Activated CD4-positive, alpha-beta T cell treated with anti-CD3 and anti-CD28 coated beads, Interleukin-2, Interleukin-6, amounts not matched to agents 100 ng/mL and 50 ng/mL, durations not matched to agents 16 hours and 8 hours (primary cell): ENCODE measurements at places on chromosomes 3 and 15.

DNA sequence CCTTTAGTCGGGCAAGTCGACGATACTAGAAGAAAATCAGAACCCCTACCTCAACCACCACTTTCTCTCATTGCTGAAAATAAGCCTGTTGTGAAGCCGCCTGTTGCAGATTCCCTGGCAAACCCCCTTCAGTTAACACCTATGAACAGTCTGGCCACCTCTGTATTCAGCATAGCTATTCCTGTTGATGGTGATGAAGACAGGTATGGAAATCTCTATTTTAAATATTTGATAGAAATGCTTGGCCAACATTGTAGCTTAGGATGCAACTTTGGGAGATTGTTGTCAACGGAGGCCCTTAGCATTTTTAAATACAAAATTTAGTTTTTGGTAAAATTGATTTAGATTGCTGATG lies 3.0 kb downstream of the TSC22D2 start:
- no peak for DNase-seq

GRCh38 chr3:14884665-14885064 lies 62.7 kb upstream of the NR2C2 start:
- DNase-seq, result peak; percentile 25

DNA sequence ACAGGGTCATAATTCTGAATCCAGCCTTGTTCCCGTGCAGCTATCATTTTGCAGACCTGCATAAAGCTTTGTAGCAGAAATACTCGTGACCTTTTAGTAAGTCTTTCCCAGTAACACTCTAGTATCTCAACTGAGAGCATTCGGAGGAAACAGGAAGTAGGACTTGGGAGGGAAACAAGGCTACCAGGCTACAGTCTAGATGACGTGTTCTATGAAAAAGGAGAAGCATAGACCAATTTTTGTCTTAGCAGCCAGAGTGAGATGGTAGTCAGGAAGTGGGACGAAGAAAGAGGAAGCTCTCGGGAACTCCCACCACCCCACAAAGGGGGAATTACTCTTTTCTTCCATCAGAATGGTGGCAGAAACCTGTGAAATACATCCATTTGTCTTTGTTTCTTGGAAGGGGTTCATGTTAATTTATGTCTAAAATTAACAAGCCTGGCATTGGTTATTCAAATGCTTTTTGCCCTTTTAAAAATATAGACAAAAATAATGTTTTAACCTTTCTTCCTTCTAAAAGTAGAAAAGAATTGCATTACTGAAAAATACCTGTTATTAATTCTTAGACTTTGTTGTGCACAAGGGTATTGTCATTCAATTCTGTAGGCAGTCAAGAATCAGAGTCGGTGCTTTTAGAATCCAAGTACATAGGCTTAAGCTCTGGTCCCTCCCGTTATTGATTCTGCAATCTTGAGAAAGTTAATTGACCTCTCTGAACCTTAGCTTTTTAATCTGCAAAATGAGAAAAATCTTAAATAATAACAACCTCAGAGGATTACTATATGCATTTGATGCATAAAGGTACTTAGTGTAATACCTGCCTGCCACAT lies 1.6 kb upstream of the SUCNR1 start:
- DNase-seq, result peak; percentile 11

DNA sequence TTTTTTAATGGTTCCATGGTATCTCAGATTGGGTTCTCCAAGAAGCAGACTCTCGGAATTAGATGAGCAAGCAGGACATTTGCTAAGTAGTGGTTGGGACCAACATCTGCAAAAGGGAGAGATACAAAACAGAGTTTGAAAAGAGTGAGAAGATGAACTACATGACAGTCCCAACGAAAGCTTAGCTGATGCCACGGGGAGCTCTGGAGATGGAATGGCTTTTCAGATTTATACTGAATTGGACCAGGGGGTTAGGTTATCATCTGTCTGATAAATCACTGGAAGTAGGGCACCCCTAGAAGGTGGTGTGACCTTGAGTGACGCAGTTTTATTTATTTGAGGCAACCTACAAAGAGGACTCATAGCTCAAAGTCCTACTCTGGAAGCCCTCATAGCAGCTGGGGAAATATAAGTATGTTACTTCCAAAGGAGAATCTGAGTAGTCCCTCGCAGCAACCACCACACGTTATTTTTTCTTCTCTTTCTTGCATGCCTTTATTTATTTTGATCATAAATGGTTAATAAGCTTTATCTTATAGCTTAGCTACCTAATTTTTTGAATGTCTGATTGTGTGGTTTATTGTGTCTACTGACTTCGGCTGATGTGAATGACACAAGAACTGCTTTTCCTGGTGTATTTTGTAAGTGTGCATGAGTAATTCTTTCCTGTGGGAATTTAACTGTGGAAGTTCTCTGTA lies 815.4 kb downstream of the SQOR start:
- no peak for DNase-seq

DNA sequence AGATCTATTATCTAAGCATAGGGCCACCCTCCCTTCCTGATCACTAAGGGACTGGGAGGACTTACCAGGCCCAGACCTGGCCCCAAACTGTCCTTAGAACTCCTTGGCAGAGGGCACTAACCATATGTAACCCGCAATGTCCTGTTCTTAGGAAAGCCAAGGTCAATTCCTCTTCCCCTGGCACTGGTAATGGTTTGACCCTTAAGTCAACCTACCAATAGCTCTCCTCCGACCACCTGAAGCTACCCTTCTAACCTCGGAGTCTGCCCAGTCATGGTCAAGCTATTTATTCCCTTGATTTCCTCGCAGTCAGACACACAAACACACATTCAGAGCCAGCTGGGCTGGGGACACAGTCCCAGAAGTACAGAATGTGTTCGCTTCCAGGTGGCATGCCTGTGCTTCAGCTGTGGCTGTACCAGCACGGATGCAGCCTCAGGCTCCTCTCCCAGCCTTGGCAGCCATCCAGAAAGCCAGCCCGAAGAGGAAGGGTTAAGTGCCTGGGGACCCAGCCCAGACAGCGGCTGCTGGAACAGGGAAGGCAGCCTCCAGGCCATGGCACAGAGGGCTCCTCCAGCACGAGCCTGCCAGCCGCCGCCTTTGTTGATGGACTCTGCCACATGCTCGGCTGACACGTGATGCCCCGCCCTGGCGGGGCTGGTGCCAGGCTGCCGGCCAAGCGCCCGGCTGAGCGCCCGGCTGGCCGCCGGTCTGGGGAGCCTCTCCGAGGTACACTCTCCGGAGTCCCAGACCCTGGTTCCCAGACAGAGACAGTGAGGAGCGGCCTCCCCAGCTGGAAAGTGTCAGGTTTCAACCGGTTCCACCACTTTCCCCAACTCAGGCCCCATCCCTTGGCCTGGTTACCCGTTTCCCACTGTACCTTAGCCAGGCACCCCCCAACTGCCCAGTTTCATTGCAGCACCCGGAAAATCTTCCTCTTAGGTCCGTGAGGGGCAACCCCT lies 5.5 kb downstream of the BMF start:
- DNase-seq, result no peak

DNA sequence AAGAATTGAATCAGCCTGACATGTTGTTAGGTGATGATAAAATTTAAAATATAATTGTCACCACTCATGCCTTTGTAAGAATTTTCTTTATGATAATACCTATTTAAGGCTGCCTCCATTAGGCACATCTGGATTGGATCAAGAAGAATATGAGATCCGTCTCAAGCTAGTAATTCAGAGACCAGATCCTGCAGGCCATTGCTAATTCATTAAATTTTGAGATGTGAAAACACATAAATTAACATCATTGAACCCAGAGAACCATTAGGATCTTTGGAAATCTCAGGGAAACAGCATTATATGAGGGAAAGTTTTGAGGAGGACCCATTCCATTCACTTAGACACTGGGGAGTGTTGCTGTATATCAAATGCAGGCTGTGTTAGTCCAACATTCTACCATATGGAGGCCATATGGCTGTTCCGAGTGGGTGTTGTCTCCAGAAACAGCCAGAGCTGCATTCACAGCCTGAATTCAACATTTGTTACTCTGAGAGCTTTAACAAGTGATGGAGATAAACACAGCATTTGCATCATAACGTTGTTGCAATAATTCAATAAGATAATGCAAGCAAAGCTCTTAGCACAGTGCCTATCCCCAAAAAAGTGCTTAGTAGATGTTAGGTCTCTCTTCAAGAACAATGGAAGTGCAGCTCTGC lies 67.4 kb downstream of the DTWD1 start:
- no peak for DNase-seq

- DNase-seq, result no peak
Measured at GRCh38 chr15:66906668-66907614, 158.5 kb upstream of the SMAD3 start.

GRCh38 chr15:53586799-53587198 lies 172.7 kb downstream of the WDR72 start:
- peak; percentile 56 for DNase-seq

- no peak for DNase-seq
Measured at GRCh38 chr3:133025546-133025945, 12.6 kb upstream of the TMEM108 start.

- DNase-seq, result no peak
Measured at GRCh38 chr3:61169621-61170251, 81.5 kb downstream of the FHIT start.
